ENCODE measurements at places on chromosomes 7 and 10.

DNA sequence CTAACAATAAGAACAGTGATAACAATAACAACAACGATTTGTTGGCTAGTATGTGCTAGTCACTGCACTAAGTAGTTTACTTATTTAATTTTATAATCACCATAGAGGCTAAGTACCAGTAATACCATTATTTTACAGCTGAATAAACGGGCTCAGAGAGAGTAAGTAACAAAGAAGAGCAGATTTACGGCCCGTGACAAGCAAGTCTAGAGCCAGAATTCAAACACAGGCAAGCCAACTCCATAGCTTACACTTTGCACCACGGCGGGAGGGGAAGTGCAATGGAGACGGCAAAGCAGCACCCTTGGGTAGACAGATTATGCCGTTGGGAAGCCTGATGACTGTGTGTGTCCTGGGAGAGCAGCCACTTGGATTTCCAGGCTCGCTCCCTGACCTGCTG is 1.2 kb upstream of the OR6V1 start:
- no peak for DNase-seq

- DNase-seq: no peak
These were observed 80.4 kb downstream of the VSTM4 start for GRCh38 chr10:49034925-49035324.

GRCh38 chr7:18317941-18318340 is 177.6 kb upstream of the HDAC9 start:
- DNase-seq: no peak

DNA sequence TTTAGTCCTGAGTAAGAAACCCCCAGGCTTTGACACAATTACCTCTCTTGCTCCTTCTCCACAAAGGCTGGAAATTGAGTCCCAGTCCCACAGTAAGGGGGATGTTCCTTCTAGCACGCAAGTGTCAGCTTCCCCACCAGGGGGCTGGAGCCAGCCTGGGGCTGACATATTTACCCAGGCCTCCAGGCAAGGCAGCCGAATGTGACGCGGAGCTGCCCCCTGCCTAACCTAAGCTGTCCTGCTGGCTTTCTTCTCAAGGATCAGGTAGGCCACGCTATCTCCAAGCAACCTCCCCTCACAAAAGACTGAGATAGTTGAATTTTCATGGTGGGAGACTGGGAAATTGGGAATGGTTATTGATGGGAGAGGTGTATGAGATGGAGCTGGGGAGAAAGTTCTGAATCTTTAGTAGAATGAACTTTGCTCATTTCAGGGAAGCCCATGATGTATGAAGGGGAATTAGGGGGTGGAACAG is 19.2 kb upstream of the BMPER start:
- DNase-seq: peak; percentile 4

- DNase-seq: no peak
These were observed 467.0 kb downstream of the ADRA2A start for GRCh38 chr10:111543854-111544253.

DNA sequence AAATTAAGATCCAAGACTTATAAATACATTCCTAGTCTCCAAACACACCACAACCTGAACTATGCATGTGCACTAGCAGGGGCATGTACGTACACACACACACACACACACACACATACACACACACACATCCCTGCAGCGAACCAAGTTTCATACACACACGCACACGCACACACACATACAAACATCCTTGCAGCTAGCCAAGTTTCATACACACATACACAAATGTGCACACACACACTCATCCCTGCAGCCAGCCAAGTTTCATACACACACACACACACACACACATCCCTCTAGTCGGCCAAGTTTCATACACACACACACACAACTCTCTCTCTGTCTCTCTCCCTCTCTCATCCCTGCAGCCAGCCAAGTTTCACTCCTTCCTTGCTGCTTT is 82.7 kb upstream of the WIPF3 start:
- DNase-seq: no peak

- no peak for DNase-seq
These were observed 17.2 kb upstream of the MYH16 start for GRCh38 chr7:99255463-99255862.

- no peak for DNase-seq
These were observed 940 bp downstream of the NSMCE4A start for GRCh38 chr10:121974019-121974534.

DNA sequence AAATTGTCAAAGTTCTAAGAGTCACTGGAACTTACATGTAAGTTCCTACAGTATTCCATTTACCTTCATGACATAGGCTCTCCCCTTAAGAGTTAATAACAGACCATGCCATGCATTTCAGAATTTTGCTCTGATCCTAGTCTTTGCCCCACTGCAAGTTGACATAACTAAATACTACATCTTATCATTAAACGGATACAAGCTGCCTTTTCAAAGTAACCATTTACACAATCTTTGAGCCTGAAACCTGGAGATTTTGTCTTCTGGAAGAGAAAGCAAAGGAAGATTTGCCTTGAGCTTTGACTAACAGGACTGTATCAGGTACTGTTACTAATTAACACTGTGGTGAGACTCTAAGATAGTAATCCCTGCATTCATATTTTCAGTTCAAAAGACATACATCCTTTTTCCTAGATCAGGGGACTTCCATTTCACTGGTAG is 9.3 kb upstream of the AKR1D1 start:
- DNase-seq: no peak

- DNase-seq: no peak
These were observed 9.6 kb upstream of the MRPS24 start for GRCh38 chr7:43878867-43879266.

GRCh38 chr7:80725181-80725611 is 86.8 kb downstream of the CD36 start:
- DNase-seq: peak; percentile 50

DNA sequence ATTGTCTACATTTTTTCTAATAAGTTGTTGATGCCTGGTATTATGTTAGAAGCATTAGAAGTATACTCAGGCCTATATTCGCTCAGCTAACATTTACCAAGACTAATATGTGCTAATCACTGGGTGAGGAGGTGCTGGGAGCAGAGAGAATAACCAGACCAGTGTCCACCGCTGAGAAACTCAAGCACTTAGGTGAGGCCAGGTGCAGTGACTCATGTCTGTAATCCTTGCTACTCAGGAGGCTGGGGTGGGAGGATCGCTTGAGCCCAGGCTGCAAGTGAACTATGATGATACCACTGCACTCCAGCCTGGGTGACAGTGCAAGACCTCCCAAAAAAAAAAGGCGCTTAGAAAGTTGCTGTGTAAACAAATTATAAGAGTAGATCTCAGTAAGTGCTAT is 182.2 kb upstream of the AOAH start:
- DNase-seq: no peak

DNA sequence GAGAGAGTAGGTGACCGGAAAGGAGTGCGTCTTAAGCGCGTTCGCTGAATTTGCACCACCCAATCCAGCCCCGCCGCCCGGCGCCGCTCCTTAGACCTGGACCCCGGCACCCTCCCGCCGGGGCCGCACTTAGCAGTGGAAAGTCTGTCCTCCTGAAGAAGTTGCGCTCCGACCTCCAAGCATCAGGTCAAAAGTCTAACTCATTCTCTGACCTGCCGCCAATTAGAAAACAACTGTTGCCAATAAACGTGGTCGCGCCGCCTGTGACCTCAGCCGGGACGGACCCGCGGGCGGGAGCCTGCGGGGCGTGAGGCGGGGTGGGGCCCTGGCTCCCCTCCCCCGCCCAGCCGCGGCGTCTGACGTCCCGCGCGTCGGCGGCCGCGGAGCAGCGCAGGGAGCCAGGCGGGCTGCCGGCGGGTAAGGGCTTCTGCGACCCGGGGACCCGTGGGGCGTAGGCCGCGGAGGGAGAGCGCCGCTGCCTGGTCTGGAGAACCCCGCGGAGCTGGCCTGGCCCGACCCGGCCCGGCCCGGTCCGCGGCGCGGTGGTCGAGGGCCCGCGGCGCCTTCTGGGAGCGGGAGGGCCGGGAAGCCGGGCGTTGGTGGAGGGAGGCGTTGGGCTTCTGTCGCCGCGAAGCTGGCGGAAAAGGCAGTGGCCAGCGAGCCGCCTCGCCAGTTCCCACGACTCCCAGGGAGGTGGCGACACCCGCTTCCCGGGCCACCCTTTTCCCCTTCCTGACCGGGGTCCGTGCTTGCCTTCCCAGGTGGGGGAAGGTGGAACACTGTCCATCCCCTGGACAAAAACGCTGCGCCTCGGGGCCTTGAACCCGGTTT is at the start of gene BCAP29:
TSS of gene BCAP29 (plus strand) at position 362 of the 831 bp plus-strand sequence. CDS start 527 bp downstream, outside the sequence.
- peak; percentile 67 for DNase-seq

- DNase-seq: peak; percentile 81
These were observed 604 bp upstream of the STAM start for GRCh38 chr10:17643339-17643754.

- no peak for DNase-seq
These were observed 12.9 kb downstream of the MDH2 start for GRCh38 chr7:76060842-76061241.

DNA sequence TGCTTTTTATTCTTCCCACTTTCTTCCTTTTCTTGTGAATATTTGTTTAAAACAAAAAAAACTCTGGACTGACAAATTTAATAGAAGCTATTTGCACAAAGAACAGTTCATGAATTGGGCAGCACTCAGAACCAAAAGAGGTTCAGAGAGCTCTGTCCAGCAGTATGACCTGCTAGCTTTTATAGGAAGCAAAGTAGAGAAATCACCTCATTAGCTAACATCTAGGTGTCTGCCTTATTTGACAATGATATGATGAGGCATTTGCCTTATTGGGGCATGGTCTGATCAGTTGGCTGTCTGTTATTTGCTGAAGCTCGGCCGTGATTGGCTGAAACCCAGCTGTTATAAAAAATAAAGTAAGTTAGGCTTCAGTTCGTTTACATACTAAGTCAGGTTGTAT is 819 bp upstream of the TRIM4 start:
- DNase-seq: no peak

DNA sequence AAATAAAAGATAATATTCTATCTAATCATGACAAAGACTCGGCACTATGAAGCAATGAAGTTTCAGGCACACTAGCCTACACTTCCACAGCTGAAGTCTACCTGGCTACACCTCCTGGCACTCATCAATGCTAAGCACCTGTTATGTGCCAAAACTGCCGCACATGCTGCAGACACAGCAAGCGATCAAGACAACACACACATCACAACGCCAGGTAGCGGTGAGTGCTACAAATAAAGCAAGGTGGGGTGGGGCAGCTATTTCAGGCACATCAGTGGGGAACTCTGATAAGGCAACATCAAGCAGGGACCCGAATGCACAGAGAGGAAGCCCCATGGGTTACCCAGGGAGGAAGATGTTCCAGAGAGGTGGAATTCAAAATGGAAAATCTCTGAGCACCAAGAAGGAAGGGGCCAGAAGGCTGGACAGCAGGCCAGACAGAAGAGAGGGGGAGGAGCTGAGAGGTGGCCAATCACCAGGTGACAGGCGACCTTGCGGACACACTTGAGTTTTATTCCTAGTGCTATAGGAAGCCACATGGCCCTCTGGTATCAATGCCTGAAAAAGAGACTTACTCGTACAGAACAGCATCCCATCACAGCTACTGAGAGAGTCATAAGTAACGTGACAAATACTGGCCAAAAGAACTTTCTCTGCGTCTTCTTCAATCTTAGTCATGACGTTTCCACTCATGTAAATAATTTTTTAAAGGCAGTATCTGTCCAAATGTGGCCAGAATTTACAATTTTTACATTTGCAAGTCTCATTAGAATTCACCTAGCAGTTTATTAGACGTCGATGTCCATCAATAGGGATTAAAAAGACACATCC is 8.0 kb downstream of the PSAP start:
- no peak for DNase-seq

GRCh38 chr7:27860800-27861199 is 120.8 kb downstream of the TAX1BP1 start:
- no peak for DNase-seq

DNA sequence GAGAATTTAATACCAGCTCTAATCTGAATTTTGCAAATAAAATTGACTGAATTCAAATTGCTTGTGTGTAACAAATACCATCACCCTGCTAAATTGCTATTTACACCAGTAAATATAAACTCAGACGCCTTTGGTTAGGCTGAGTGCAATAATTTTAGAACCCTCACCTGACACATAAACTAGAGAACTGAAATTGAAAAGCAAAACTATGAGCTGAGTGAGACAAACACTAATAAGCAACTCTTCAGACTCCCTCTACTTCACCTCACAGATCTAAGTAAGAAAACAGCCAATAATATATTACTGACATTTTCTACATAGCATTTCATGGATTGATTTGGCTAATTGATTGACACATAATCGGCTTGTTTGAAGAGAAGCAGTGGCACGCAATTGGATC is 621.2 kb downstream of the REEP3 start:
- no peak for DNase-seq

- no peak for DNase-seq
These were observed 71.1 kb downstream of the FIGNL1 start for GRCh38 chr7:50379082-50379481.

- DNase-seq: no peak
These were observed 25.0 kb downstream of the SEC61A2 start for GRCh38 chr10:12154516-12154915.

GRCh38 chr7:12975412-12975811 is 288.0 kb downstream of the ARL4A start:
- no peak for DNase-seq

DNA sequence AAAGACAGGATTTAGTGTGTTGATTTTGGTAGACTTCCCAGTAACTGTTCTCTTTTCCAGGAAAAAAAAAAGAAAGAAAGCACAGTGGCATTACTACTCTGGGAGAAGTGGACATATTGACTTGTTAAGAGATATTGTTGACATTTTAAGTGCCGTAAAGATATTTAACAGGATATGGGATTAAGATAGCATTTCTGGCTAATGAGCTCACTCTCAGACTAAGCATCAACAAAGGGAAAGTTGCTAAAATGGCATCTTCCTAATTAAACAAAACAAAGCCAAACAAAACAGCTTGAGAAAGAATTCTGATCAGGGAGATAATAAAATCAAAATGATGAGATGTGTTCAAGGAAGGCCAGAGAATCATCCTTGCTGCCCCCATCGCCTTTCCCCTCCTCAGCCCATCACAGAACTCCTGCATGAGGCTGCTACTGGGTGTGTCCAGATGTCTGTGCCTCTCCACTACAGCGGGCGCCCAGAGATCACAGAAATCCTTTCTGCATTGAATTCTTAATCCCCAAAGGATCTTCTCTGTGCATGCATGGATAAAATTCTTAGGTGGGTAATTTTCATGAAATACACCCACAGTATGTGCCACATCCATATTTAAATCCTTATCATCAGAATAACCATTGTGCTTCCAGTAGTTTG is 270.5 kb downstream of the POU6F2 start:
- DNase-seq: no peak

- DNase-seq: no peak
These were observed 34.7 kb downstream of the TNRC18 start for GRCh38 chr7:5388905-5389433.

DNA sequence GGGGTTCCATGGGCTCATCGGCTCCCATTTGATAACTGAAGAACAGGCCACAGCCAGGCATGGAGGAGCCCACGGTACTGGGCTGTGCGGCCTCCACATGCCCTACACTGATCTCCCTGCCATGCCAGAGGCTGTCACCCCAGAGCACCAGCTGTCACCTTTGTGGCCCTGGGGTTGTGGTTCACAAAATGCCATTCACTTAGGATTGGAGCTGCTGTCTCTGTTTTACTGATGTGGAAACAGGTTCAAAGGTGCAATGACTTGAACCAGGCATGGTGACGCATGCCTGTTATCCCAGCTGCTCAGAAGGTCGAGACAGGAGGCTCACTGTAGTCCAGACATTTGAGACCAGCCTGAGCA is 4.3 kb upstream of the UPK3B start:
- peak; percentile 55 for DNase-seq

- peak; percentile 35 for DNase-seq
These were observed 115.2 kb downstream of the SORBS1 start for GRCh38 chr10:95445837-95446486.
